ENCODE measurements at places on chromosomes 3 and 15.

DNA sequence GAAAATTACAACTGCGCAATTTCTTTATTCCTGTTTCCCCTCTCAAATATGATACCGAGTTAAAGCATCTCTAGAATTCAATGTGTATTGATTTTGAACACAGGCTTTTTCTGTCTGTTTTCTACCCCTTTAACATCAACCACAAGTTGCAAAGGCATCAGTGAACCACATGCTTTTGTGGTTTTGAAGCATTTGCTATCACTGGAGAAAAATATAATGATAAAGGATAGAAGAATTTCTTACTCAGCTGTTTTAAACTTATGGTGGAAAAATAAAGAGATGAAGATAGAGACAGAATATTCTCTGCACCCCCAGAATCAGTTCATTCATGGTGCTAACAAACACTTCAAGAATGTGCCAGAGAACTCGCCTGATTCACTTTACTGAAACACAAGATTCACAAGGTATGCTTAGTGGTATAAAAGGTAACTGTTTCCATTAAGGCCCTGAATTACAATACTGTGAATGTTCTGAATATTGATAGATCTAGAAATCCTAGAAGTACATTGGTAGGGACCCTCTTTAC, 9.5 kb upstream of the DPPA4 start:
- no peak for ATAC-seq

- ATAC-seq = no peak
Measured at GRCh38 chr3:23594066-23594465, 211.7 kb upstream of the UBE2E1 start.

DNA sequence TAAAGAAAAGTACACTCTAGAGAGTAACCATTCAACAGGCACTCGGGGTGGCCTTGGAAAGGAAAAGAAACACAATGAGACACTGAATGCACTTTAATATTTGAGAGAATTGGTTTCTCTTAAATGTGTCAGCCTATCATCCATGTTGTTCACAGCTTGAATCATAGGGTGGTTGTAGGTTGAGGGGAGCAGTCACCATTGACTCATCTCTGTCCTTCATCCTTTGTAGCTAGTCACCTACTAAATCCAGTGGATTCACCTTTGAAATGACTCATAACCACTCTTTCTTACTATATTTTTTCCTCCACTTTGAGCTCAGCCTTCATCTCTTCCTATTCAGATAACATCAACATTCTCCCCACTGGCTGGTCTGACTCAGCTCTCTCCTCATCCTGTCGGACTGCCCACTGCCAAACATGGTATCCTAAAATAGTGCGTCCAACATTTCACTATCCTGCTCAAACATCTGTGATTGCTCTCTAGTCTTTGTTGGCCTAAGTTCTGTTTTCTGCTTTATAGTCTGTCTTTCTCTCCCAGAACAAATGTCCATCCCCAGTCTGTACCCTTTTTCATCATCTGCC, 182.7 kb upstream of the GADL1 start:
- no peak for ATAC-seq

DNA sequence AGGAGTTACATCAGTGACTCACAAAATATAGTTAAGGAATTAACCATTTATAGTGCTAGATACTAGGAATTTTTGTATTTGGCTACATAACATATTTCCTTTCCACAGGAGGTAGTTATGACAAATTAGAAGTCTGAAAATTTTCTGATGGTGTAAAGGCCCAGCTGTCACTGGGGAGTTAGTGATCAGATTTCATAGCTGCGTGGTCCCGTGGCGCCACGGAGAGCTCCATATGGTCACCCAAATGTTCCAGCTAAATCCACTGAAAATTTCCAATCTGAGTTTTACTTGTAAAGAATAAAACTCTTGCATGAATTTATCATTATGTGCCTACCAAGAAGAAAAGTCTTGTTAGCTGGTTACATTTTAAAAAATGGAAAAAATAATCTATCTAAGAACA, 368.9 kb upstream of the PLSCR5 start:
- ATAC-seq = no peak

- no peak for ATAC-seq
Measured at GRCh38 chr15:40428185-40428584, 12.6 kb upstream of the BAHD1 start.

DNA sequence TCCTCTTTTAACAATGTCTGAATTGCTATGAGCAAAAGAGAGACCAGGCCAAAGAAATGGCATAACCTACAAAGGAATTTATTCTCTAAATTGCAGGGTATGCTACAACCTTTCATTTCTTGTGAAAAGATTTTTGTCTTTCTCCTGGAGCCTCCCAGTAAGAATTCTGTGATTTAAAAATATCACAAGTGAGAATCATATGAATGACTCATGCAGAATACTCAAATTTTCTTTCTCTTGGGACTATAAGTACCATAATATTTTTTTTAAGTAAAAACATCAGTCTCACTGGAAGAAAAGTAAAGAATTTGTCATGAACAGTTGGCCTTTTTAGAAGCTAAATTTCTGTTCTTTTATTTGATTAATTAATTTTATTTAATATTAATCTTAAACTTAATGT, 26.3 kb downstream of the SYNPR start:
- ATAC-seq = no peak

- no peak for ATAC-seq
Measured at GRCh38 chr15:74441248-74441941, 7.6 kb upstream of the SEMA7A start.

GRCh38 chr3:59186725-59187124, 136.9 kb upstream of the CFAP20DC start:
- ATAC-seq = no peak

- peak; percentile 84 for ATAC-seq
Measured at GRCh38 chr15:89912674-89913396, at the start of gene ARPIN. Gene ARPIN, minus strand, starts transcription at chr15:89912952. Its CDS starts 117 bp downstream, at chr15:89912835.

DNA sequence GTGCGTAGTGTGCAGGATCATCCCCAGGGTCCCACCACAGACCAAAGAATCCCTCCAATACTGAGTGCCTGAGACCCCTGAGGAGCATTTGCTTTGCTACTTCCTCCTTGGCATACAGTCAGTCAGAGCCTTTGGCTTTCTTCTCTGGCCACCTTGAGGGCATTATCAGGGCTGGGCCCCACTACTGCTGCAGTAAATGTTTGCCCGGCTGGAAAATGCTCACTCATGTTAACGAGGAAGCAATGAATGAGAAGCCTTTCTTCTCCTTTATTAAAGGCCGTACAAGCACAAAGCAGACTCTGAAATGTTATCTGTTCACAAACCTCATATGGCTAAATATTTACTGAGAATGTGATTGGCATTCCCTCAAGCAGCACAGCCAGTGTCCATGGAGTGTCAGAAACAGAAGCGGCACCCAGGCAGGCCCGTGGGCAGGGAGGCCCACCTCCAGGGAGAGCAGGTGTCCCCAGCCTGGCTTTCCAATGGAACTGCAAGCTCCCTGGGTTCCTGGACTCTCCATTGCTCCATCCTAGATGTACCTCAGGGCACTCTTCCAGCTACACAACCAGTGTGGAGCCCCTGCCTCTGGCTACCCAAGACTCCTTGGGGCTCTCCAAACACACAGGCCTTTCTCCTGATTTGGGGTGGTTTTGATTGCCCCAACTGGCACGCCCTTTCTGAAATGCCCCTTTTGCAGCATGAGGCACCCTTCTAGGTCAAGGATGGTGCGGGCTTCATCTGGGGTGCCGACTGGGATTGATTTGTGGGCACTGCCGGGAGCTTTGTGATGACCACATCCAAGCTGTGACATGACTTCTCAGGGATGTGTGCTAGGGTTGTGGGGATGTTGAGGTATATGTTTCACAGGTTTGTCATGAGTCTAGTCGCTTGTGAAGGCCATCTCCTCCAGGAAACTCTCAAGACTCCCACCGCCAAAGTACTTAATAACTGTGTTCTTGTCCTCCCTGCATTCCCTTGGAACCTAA, 195.6 kb downstream of the FAM43A start:
- no peak for ATAC-seq

- ATAC-seq = peak; percentile 73
Measured at GRCh38 chr3:139935016-139935865, at the start of gene CLSTN2. Gene CLSTN2, plus strand, starts transcription at chr3:139935185.

- no peak for ATAC-seq
Measured at GRCh38 chr15:83210619-83211018, 3.0 kb upstream of the HDGFL3 start.

DNA sequence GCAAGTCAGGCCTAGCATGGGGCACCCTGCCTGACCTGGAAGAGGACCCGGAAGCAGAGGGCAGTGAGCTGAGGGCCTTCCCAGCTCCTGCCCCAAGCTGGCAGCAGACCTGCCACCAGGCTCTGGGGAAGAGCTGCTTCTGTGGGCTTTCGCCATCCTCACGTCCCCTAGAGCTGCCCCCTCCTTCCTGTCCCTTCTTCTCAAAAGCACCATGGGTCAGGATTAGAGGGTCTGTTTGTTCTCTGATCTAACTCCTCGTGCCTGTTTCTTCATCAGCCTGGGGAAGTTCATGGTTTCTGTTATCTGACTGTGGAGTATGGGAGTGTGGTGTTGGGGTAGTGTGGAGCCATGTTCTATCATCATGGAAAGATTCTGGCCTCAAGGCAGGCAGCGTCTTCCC, 58.4 kb upstream of the POLG start:
- ATAC-seq = no peak

- no peak for ATAC-seq
Measured at GRCh38 chr3:170641510-170642236, 55.8 kb upstream of the SLC7A14 start.

- ATAC-seq = no peak
Measured at GRCh38 chr3:135927155-135927554, 38.4 kb upstream of the PPP2R3A start.

- no peak for ATAC-seq
Measured at GRCh38 chr3:185153861-185154629, 1.2 kb upstream of the C3orf70 start.

DNA sequence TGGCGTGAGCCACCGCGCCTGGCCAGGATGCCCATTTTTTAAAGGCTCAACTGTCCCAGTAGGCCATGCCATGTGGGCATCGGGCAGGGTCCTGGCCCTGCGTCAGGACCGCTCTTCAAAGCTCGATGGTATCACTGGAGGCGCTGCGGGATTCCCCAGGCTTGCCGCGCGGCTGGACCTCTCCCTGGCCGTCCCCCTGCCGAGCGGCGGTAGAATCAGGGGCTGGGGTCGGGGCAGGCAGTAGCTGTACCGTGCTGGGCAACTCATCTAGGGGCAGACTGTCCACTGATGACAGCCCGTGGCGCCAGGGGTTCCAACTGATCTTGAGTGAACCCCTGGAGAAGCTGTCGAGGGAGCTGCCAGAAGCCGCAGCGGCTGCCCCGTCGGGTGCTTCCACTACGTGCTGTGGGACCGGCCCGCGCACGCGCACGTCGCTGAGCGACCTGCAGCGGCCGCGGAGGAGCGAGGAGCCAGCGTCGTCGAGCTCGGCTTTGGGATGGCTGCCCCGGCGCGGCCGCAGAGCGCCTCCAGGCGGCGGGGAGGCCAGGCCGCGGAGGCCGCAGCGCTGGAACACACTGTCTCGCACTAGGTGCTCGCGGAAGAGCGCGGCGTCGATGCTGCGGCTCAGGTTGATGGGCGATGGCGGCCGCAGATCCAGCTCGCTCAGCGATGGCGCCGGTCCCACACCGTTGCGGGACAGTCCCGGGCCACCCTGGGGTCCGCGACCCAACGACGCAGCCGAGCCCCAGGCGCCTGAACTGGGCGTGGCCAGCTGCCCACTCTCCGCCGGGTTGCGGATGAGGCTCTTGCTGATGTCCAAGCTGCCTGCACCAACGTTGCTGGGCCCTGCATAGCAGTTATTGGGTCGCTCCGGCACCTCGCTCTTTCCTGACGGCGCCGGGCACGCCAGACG, 5.8 kb downstream of the PRRT3 start:
- peak; percentile 92 for ATAC-seq

DNA sequence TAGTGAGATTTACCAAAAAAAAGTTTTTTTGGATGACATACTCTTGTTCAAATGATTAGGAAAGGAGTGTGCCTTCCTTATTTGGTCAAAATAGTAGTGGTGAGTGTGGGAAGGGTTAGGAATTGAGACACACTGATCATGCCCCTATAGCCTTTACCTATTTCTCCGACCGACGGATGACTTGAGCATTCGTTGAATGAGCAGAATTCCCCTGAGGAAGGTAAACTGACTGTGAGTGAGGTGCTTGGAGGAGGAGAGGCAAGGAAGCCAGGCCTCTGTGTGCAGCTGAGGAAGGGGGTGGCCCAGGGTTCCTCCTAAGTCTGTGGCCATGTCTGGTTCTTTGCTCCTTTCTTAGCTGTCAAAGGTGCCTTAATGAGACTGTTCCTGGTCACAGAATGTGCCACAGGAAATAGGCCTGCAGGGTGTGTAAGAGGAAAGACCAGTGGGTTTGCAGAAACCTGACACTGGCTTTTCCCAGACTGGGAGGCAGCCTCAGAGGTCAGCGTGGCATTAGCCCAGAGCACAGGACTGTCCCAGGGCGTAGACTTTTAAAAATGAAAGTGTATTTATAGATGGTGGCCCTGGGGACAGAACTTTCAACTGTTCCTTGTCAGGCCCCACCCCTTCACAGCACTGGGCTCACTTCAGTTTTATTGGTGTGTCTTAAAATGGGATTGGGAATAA, 307.7 kb upstream of the C2CD4B start:
- peak; percentile 17 for ATAC-seq

GRCh38 chr3:65829228-65829627, 209.5 kb downstream of the MAGI1 start:
- no peak for ATAC-seq

DNA sequence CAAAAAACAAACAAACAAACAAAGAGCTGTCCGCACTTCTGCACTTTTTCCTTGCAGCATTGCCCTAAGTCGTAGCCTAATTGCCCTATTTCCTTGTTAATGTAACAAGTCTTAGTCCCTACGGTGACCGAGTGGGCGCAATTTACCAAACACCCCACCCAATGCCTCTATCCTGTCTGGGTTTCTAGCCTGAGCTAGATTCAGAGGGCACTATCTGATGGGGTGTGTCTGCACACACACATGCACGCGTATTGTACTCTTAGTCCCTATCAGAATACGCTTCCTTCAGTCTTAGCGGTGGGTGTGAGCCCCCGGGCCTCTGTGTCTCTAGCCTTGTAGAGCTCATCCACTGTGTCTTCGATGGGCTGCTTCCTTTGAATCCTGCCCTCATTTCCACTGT, 125.9 kb upstream of the DLG1 start:
- no peak for ATAC-seq

- ATAC-seq = no peak
Measured at GRCh38 chr3:193813501-193813830, 220.5 kb downstream of the OPA1 start.

DNA sequence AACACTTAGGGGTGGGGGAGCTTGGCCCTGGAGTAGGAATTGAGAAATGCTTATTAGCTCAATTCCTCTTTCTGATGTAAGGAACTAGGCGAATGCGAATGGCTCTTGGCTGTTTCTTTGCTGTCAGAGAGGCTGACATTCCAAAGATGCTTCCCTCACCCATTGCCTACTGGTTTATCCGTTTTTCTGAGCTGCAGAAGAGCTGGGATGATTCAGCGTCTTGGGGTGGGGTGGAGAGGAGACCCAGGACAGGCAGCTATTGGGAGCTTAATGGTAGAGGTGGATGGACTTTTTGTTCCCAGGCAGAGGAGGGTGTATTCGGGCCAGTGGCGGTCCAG, 9.8 kb downstream of the PLEKHO2 start:
- ATAC-seq = peak; percentile 86

- no peak for ATAC-seq
Measured at GRCh38 chr3:69925506-69925905, 74.0 kb upstream of the SAMMSON start.

GRCh38 chr3:9881441-9881840, 1.4 kb upstream of the CIDEC start:
- no peak for ATAC-seq

- no peak for ATAC-seq
Measured at GRCh38 chr15:89364341-89364740, 29.7 kb upstream of the POLG start.

Measured in gastroesophageal sphincter (tissue), 4 donors.